Astrocyte (in vitro differentiated cells and primary cell): ENCODE measurements at places on chromosomes 13 and 19. TPM values are rescaled to one million over a fixed set of nuclear protein-coding genes. Genes with fewer than 3 reads are reported as not detected.

DNA sequence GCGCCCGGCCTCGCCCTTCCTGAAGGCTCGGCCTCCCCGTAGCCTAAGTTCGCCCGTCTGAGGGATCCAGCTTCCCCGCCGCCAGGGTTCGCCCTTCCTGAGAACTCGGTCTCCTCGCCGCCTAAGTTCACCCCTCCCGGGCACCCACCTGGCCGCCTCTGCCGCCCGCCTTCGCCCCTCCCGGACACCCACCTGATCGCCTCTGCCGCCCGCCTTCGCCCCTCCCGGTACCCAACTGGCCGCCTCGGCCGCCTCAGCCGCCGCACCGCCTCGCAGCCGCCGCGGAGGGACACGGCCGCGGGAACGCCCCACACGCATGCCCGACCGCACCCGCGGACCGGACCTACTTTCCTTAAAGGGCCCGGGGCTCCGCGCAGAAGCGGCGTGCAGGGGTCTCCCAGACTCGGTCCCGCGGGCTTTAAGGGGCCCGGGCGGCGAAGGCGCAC, at the start of gene MOB3A:
MOB3A (minus strand) TSS at position 293 of the 446 bp plus-strand sequence. CDS start 17,766 bp downstream, outside the sequence.
- DNase-seq: peak; percentile 89
- H3K4me3 ChIP-seq: peak within 1 kb of the TSS; percentile 78
- H3K27ac ChIP-seq: peak within 1 kb of the TSS; percentile 83

GRCh38 chr13:99982731-99983498, 1.3 kb downstream of the ZIC2 start:
- H3K36me3 ChIP-seq: no peaks in the 10 kb centered on the region
- H3K27ac ChIP-seq: peak overlapping the region; percentile 68
- H3K27me3 ChIP-seq: peaks cover 56% of the 10 kb centered on the region
- no peak for DNase-seq
- H3K4me3 ChIP-seq: peak overlapping the region; percentile 73
- peaks cover 12% of the 10 kb centered on the region for H3K4me1 ChIP-seq

DNA sequence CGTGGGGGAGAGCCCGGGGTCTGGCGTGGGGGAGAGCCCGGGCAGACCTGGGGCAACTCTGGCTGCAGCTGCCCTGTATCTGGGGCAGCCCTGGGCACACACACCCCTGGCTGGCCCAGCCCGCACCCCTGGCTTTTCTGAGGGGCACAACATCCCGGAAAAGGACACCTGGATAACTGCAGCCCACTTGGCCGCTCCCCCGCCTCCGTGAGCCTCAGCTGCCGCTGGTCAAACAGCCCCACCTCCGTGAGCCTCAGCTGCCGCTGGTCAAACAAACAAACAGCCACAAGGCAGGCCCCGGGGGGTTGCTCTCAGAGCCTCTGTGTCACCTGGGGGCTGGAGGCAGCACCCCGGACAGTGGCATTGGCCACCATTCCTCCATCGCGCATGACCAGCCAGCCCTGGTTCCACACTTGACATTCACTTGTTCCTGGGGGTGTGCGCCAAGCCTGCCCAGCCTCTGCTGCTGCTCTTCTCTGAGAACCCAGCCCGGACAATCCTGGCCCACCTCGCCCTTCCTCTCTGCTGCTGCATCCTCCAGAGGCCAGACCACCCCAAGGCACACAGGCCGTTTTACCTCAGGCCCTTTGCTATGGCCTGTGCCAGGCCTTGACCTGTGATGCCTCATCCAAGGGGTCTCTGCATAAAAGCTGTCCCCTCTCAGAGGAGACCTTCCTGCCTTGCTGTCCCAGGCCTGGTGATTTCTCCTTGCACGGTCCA, 19.9 kb downstream of the CEBPG start:
- H3K27me3 ChIP-seq: no peaks in the 10 kb centered on the region
- no peak overlapping the region for H3K4me3 ChIP-seq
- peaks cover 41% of the 10 kb centered on the region for H3K4me1 ChIP-seq
- H3K36me3 ChIP-seq: no peaks in the 10 kb centered on the region

DNA sequence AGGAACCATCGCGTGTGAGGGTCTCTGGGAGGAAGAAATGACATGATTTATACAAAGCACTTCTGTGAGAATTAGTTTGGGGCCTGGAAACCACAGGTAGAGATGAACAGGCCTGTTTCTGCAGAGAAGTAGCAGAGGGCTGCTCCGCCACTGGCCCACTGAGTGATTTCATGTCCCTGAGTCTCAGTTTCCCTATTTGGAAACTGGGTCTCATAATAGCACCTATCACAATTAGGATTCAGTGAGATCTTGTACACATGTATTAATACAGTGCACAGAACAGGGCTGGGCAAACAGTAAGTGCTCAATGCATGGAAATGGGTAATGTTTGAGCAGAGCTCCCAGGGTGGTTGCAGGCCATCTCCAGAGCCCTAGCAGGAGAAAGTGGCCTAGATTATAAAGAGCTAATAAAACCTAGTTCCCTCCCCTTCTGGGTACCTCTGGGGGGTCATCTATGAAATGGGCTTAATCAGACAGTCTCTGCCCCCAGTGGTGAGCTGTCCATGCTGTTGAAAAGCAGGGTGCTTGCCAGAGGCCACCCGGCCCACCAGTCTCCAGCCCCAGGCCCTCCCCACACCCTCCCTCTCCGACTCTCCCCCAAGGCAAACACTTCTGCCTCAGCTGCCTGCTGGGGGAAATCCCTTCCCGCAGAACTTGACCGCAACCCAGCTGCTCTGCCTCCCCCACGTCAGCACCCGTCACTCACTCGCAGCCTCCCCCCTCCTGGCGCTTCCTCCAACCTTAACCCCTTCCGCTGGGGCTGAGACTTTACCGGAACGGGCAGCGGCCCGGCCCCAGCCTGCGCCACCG, 4.5 kb downstream of the BCL3 start:
- peak; percentile 99 for DNase-seq
- H3K4me1 ChIP-seq: peaks cover 59% of the 10 kb centered on the region
- H3K36me3 ChIP-seq: peaks cover 5% of the 10 kb centered on the region
- H3K4me3 ChIP-seq: no peak overlapping the region
- H3K27me3 ChIP-seq: no peaks in the 10 kb centered on the region

DNA sequence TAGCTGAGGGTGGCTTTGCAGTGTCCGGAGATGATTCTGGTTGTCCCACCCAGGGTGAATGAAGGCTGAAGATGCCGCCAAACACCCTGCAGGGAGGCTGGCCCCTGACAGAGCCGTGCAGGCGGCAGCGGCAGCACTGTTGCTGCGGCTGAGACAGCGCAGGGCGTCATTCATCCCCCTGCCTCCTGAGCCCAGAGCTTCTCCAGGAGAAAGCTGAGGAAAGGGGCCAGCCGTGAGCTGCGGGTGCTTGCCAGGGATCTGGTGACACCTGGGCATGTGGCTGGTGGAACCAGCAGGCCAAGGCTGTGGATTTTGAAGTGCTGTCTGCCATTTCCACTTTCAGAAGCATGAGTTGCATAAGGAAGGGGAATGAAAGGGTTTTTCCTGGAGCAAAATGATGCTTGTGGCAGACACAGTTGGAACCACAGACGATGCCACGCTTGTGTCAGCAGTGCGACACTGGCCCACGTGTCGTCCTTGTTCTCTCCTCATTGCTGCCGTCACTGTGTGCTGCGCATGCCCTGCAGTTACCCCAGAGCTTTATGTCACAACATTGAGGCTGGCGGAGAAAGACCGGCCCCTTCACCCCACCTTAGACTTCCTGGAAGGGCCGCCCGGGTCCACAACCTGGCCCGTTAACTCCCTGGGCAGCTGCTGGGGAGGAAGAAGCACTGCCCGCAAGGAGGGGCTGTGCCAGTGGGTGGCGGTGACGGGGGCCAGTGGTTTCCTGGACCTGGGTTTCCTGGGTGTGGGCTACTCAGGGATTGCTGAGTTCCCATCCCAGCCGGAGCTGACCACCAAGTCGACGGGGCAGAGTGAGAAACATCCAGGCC, 22.7 kb downstream of the TFDP1 start:
- no peak for DNase-seq
- H3K4me3 ChIP-seq: no peak overlapping the region
- no peaks in the 10 kb centered on the region for H3K4me1 ChIP-seq
- H3K27me3 ChIP-seq: no peaks in the 10 kb centered on the region

ZNF296 gene
- 3.0 and 3.1 TPM in 2 replicates for total RNA-seq

INSR gene
- total RNA-seq: 7.9 and 9.2 TPM in 2 replicates

CLEC17A gene
- 0.09 TPM in 1 of 2 replicates, not detected in the other for total RNA-seq

DNA sequence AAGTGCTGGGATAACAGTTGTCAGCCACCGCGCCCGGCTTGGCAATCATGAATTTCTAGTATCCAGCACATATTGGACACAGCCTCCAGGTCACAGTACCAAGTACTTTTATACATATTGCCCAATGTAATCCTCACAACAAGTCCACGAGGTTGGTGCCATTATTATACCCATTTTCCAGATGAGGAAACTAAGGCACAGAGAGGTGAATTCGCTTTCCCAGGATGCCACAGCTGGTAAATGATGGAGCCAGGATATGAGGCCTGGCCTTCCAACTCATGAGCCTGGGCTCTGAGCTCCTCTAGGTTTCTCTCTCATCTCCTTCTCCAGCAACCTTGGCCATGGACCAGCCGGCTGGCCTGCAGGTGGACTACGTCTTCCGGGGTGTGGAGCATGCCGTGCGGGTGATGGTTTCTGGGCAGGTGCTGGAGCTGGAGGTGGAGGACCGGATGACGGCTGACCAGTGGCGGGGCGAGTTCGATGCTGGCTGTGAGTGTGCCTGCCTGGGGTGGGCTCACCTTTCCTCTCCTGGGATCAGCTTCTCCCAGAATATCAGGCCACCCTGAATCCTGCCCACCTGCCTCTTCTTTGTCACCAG, 7.5 kb downstream of the CCDC61 start:
- no peaks in the 10 kb centered on the region for H3K27me3 ChIP-seq
- H3K27ac ChIP-seq: no peak overlapping the region
- peaks cover 2% of the 10 kb centered on the region for H3K4me1 ChIP-seq
- H3K4me3 ChIP-seq: no peak overlapping the region

- H3K4me1 ChIP-seq: no peaks in the 10 kb centered on the region
- H3K27me3 ChIP-seq: no peaks in the 10 kb centered on the region
- H3K4me3 ChIP-seq: no peak overlapping the region
- H3K27ac ChIP-seq: no peak overlapping the region
Observed at GRCh38 chr13:62358646-62358932, 942.9 kb upstream of the PCDH20 start.

ZNF57 gene
- total RNA-seq: not detected in 2 replicates

FREM2 gene
- 0.67 and 2.8 TPM in 2 replicates for total RNA-seq

MED16 gene
- 41.4 and 45.0 TPM in 2 replicates for total RNA-seq

DNA sequence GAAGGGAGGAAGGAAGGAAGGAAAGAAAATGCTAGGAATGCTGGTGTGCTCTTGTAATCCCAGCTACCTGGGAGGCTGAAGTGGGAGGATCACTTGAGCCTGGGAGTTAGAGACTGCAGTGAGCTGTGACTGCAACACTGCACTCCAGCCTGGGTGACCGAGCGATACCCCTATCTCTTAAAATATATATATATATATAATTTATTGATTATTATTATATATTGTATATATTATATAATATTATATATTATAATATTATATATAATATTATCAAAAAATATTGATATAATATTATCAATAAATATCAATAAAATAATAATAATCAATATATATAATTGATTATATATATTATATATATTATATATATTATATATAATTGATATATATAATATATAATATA, 8.6 kb upstream of the ADGRL1 start:
- DNase-seq: no peak
- no peaks in the 10 kb centered on the region for H3K36me3 ChIP-seq
- H3K27me3 ChIP-seq: peaks cover 3% of the 10 kb centered on the region

UNC13A gene
- total RNA-seq: 1.2 and 1.4 TPM in 2 replicates

OR7A5 gene
- total RNA-seq: not detected in 2 replicates

- no peak overlapping the region for H3K27ac ChIP-seq
- no peak for DNase-seq
- no peak overlapping the region for H3K4me3 ChIP-seq
- no peaks in the 10 kb centered on the region for H3K27me3 ChIP-seq
- no peaks in the 10 kb centered on the region for H3K4me1 ChIP-seq
Observed at GRCh38 chr13:38743466-38743865, 56.6 kb downstream of the FREM2 start.

- DNase-seq: peak; percentile 80
- H3K27ac ChIP-seq: peak overlapping the region; percentile 95
- no peaks in the 10 kb centered on the region for H3K27me3 ChIP-seq
- peaks cover 6% of the 10 kb centered on the region for H3K36me3 ChIP-seq
- peaks cover 27% of the 10 kb centered on the region for H3K4me1 ChIP-seq
Observed at GRCh38 chr19:5718579-5719273, 1.2 kb downstream of the LONP1 start.

IGFLR1 gene
- total RNA-seq: 2.0 and 2.4 TPM in 2 replicates

DNA sequence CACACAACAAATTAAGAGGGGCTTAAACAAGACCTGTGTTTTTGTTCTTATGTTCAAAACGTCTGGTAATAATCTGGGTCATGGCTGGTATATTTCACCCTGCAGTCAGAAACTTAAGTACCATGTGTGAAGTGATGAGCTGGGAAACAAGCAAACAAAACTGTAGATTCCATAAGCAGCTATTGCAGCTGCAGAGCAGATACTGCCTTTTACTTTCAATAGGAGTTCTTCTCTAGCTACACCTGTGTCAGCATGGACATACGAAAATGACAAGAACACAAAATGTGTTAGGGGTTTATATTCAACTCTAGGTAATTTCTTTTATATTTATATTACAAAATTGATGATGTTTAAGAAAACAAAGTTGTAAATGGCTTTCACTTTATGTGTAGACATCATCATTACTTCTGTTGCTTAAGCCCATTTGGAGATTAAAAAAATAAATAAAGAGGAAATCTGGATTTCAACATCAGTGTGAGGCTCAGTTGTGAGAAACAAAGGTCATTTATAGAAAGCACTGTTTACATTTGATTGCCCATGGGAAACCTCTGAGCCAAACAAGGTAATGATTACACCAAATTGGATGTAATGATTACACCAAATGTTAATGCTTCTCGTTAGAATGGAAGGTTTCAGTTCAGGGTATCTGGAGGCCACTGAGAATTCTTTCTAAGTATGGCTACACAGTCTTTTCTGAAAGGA, 451.0 kb upstream of the SLC10A2 start:
- no peak overlapping the region for H3K27ac ChIP-seq
- H3K27me3 ChIP-seq: no peaks in the 10 kb centered on the region
- H3K4me1 ChIP-seq: no peaks in the 10 kb centered on the region
- H3K4me3 ChIP-seq: no peak overlapping the region
- no peaks in the 10 kb centered on the region for H3K36me3 ChIP-seq

GRCh38 chr13:95197548-95197947, 103.7 kb downstream of the ABCC4 start:
- no peaks in the 10 kb centered on the region for H3K4me1 ChIP-seq
- H3K4me3 ChIP-seq: no peak overlapping the region
- no peaks in the 10 kb centered on the region for H3K27me3 ChIP-seq
- no peaks in the 10 kb centered on the region for H3K36me3 ChIP-seq

DNA sequence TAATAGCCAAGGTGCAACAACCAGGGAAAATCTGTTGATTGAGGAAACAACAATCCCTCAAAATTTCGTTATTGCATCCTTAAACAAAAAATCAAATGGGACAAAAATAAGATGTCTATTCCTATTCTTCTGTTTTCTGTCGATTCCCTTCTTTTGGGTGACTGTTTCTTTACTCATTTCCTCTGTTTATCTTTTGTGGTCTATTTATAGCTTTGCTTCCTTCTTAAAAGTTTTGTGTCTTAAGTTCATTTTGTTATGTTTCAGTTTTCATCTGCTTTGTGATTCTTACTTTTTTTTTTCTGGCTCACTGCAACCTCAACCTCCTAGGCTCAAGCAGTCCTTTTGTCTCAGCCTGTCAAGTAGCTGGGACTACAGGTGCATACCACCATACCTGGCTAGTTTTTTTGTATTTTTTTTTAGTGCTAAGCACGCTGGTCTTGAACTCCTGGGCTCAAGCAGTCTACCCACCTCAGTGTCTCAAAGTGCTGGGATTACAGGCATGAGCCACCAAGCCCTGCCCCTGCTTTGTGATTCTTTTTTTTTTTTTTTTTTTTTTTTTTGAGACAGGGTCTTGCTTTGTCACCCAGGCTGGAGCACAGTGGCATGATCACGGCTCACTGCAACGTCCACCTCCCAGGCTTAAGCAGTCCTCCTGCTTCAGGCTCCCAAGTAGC, 10.4 kb downstream of the ZNF146 start:
- no peaks in the 10 kb centered on the region for H3K27me3 ChIP-seq
- peaks cover 17% of the 10 kb centered on the region for H3K4me1 ChIP-seq
- H3K4me3 ChIP-seq: no peak overlapping the region
- H3K36me3 ChIP-seq: peaks cover 42% of the 10 kb centered on the region

CBARP gene
- total RNA-seq: 18.8 and 19.8 TPM in 2 replicates
